ENCODE measurements at places on chromosomes 5 and 9. TPM values are rescaled to one million over a fixed set of nuclear protein-coding genes. Genes with fewer than 3 reads are reported as not detected.
A peak's percentile ranks its signal among the peaks of the same experiment; 100 is the strongest.

DNA sequence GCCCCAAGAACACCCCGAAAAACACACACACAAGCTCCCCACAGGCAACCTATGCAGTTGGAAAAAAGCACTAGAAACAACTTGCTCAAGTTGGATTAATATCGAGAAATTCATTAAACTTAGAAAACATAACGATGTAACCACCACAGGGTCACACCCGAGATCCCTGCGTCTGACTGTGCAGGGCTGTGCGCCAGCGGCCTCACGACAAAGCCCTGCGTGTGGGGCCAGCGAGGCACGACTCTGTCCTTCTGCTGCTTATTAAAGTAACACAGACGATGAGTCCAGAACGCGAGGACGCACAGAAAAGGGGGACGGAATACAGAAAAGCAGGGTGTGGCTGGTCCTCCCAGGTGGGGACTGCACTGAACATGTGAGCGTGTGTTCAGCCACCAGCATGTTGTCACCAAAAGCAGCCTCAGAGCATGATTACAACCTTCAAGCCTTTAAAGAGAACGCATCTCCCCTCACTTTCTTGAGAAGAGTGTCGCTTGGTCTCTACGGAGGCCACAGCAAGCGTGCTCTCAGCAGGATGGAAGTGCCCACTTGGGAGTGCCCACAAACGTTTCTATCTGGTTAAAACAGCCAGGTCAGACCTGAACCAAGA is 14.4 kb downstream of the SLC12A7 start:
- DNase-seq, result no peak

- no peak for DNase-seq
These were observed 217.5 kb downstream of the CDK5RAP2 start for GRCh38 chr9:120362446-120362845.

GRCh38 chr9:85898332-85898731 is 42.6 kb upstream of the NAA35 start:
- no peak for DNase-seq

GRCh38 chr5:89105836-89106235 is 222.9 kb upstream of the MEF2C start:
- no peak for DNase-seq

GRCh38 chr5:130624805-130625204 is 540.3 kb downstream of the HINT1 start:
- no peak for DNase-seq

DNA sequence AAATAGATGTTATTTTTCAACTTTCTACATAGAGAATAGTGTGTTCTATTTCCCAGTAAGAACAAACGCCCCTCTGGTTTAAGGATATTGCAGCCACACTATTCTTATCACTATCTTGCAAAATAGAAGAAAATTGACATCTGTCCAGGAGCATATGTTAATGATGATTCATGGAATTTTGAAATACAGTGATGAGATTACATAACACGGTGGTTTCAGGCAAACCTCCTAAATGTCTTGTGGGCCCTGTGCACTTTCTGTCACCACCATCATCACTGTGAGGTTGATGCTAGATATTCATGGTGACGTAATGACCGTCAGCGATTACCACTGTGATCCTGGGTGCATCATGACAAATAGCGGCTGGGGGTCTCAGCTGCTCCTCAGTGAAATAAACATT is 48.1 kb downstream of the CFAP90 start:
- DNase-seq, result no peak

GRCh38 chr5:168295574-168296201 is 4.2 kb downstream of the WWC1 start:
- DNase-seq, result peak; percentile 23

DNA sequence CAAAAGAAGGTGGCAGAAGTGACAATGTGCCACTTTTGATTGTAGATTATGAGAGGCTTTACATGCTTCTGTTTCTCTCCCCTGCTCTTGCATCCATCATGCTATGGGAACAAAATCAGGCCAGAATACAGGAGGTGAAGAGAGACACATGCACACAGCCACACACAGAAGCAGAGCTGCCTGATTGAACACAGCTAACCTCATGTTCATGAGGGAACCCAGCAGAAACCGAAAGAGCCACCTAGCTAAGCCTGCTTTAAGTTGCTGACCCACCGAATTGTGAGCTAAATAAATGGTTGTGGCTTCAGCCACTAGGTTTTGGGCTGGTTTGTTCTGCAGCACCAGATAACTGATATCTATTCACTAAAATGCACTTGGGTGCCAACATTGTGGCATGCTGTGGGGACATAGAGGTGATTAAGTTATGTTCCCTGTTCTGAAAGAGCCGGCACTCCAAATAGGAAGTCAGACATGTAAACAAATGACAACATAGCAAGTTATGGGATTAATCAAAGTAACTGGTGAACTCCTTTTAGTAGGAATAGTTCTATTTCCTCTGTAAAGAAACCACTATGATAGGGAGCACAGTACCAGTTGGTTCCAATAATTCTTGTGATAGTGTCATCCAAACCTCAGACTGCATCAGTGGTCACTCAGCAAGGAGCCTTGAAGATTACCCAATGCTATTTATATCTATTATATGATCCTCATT is 93.6 kb upstream of the TNC start:
- no peak for DNase-seq

DNA sequence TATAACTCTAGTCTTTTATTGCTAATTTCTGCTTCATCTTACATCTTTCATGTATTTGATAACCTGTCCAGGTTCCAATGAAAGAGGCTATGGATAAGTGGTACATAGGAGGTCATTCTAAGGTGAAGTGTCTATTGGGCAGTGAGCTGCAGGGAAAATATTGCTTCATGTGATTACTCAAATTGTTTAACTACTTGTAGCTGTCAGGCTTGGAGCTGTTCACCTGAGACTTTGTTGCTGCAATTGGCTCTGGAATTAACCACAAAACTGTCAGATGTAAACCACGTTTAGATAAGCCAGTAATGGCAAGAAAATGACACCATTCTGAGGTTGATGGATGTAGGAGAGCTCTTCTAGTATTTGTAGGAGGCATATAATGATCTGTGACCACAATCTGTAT is 26.0 kb downstream of the ADAMTSL1 start:
- no peak for DNase-seq

- no peak for DNase-seq
These were observed 8.9 kb upstream of the RPL26L1 start for GRCh38 chr5:172950176-172950965.

- DNase-seq, result no peak
These were observed 108.3 kb downstream of the DENND1A start for GRCh38 chr9:123821619-123822018.

- DNase-seq, result no peak
These were observed 113.4 kb upstream of the GHR start for GRCh38 chr5:42309865-42310264.

DNA sequence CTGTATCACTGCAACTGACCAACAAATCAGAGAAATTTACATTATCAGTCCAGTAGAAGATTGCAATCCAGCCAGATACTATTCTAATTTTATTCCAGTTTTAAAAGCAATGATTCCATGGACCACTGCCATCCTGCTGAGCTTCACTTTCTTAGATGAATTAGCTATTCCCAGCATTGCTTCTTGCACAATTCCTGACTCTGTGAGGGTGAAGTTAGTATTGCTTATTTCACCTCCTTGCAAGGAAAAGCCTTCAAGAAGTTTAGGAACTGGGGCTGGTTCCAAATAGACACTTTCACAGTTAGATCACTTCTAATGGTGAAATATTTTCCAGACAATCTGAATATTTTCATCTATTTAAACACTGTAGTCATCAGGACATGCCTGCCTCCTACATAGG is 338.6 kb upstream of the TNC start:
- DNase-seq, result no peak

DNA sequence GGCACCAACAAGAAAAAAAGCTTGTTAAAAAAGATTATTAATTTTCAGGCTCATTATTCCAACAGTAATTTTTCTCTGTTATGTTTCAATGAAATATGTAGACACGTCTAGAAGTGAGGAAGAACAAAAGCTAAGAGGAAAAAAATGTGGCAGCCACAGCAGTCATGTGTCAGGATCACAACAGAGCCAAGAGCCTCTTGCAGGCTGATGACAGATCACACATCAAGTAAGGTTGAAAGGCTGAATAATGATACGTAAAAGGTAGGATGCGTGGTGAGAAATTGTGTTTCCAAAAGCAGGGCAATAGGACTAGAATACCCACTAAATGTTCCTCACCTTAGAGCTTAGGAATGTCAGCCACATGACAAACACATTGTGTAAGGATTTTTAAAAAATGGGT is 124.8 kb downstream of the HTR1A start:
- DNase-seq, result no peak

DNA sequence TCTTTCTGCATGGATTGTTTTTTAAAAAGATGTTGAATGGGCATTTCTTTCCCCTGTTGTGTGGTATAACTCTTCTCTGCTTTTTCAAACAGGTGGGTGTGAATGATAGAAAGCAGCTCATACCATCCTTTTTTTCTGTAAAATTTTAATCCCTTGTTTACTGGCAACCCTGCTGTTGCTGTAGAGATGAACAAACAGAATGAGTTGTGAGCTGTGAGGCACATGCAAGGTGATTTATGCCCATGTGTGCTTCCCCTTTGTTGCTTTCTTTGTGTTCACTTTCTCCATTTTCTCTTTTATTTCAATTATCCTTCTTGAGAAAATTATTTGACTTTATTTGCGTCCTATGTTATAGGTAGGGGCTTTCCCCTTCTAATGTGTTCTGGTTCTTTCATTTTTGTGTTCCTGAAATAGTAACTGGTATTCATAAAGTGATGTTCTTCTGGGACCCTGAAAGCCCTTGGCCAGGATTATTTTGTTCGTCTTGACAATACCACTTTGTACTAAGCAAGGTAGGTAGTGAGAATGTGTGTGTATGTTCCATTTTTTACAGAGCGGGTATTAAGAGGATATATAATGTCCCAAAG is 79.9 kb downstream of the AOPEP start:
- no peak for DNase-seq

- DNase-seq, result no peak
These were observed 25.4 kb downstream of the ABLIM3 start for GRCh38 chr5:149166591-149167100.

GRCh38 chr9:112760821-112761220 is 10.3 kb downstream of the SNX30 start:
- no peak for DNase-seq

- peak; percentile 78 for DNase-seq
These were observed 6.3 kb downstream of the SPTAN1 start for GRCh38 chr9:128558431-128559310.

GRCh38 chr5:135119481-135119880 is 85.5 kb upstream of the PITX1 start:
- DNase-seq, result no peak

DNA sequence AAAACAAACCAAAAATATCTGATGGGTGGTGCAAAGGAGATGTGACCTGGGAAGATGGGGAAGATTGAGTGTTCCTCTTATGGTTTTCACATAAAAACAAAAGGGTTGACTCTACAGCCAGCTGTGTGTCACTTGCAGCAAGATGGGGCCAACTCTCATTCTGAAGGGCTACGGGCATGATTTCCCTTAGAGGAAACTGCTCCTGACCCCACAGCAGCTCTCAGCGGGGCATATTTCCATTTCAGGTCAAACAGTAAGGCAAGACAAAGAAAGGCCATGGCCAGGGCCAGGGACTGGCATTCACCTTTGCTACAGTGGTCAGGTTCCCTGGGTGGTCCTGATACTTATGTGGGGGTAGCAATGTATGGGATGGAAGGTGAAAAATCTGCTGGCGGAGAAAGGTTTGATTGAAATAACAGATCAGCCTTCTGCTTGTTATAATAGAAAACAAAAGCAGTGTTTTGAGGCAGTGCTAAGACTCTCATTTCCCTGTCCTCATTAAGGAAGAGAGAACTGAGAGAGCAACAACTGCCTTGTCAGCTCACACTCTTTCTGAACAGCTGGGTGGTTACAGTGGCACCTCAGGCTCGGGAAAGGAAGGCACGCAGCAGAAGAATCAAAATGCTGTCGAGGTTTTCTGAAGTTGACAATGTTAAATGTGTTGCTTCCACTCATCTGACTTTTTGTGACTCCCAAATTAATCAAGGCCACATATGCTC is 120.7 kb upstream of the PCA3 start:
- DNase-seq, result no peak

DNA sequence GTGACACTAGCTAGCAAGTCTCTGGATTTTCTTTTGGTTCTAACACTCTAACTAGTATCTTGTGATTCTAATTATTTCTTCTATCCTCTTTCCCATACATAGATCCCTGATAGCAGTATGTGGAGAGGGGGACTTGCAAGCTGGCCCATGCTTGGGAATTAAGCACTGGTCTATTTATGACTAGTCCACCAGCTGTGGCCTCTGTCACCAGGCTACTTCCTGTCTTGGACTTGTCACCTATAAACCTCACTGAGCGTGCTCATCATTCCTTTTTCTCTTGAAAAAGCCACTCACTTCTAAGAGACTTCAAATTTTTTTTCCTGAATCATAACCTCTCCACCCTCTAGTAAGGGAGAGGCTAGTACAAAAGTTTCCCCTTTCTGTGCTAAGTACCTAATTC is 32.3 kb upstream of the MAMDC2 start:
- DNase-seq, result no peak

- DNase-seq, result no peak
These were observed 4.6 kb downstream of the CDKN2A start for GRCh38 chr9:21989440-21990189.

GRCh38 chr5:32027093-32027716 is 146.9 kb downstream of the GOLPH3 start:
- DNase-seq, result peak; percentile 37

GRCh38 chr9:93252116-93252780 is 68.3 kb downstream of the WNK2 start:
- DNase-seq, result no peak

Gene DBH
- total RNA-seq, result not detected

Gene FOXD1
- total RNA-seq, result 0.94 TPM

Gene BRINP1
- 51.3 TPM for total RNA-seq

Gene FBN2
- 8.6 TPM for total RNA-seq

Gene ARHGEF28
- total RNA-seq, result 6.7 TPM

Gene MAN1B1
- total RNA-seq, result 38.5 TPM

Gene PCDHGC3
- 35.6 TPM for total RNA-seq

Gene FAM151B
- total RNA-seq, result 39.8 TPM

Gene CCNH
- 184 TPM for total RNA-seq

Gene SPINK7
- total RNA-seq, result not detected

Gene TAF11L6
- total RNA-seq, result not detected

Gene C1QTNF2
- total RNA-seq, result 3.1 TPM

Gene NMRK1
- 10.3 TPM for total RNA-seq
